ENCODE measurements at places on chromosomes 1 and 21.

- no peak for DNase-seq
These were observed 61.3 kb upstream of the ARTN start for GRCh38 chr1:43872280-43872679.

DNA sequence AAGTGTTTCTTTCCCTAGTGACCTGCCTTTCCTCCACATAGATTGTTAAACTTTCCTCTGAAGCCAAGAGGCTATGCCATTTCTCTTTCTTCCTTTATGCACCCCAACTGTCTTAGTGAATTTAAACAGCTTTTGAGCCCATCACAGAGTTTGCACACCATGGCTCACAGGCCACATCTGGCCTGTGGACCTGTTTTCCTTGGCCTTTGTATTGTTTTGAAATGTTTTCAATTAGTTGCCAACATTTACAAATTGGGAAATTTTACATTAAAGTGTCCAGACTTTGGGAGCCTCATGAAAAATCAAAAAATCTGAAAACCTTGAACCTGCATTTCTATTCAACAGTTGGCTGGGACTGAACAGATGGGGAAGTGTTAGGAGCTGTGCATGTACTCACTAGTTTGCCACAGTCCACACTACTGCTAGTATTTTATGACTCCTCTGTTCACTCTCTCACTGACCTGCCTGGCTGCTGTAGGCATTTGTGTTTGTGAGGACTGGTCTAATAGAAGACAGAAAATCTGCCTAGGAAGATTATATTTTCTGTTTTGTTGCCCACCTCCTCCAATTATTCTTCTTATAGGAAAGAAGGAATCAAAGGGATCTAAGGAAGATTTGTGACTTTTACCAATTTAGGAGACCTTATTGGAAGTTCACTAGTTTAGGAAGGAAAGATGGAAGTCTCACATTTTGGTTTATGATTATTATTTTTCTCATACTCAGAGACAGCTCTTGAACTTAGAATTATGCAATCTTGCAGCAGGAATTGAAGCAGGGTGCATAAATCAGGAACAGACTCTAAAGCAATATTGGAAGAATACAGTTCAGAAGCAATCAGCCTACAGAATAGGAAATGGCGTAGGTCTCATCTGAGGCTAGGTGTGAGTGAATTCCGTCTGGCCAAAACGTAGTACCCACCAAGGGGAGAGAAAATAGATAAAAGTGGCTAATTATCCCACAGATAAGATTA is 134.7 kb downstream of the HLX start:
- DNase-seq = no peak

DNA sequence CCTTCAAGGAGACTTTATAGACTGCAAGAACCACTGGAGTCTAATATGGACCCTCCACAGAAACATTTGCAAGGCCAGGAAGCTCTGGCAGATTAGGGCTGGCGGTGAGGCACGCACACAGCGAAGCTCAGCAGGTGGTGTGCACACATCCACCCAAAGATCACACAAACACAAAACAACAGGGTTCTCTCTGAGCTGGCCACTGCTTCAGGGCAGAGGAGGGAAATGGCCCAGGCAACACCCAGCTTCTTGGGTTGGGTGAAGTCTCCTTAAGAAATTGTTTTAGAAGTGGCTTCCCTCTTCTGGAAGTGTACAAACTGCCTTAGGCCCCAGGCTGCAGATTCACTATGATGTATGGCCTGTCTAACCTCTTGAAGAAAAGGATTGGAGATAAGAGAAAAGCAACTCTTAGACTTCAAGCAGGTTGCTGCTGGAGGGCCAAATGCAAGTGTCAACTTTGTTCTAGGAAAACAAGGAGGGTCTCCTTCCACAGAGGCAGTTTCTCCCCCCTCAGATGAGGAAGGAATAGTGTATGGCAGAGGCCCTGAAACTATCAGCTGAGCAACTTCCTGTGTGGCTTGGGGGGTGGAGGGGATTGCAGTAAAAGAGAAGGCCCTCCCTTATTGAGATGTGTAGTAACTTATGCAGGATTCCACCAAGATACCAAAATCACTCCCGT is 2.0 kb downstream of the RCSD1 start:
- DNase-seq = no peak

DNA sequence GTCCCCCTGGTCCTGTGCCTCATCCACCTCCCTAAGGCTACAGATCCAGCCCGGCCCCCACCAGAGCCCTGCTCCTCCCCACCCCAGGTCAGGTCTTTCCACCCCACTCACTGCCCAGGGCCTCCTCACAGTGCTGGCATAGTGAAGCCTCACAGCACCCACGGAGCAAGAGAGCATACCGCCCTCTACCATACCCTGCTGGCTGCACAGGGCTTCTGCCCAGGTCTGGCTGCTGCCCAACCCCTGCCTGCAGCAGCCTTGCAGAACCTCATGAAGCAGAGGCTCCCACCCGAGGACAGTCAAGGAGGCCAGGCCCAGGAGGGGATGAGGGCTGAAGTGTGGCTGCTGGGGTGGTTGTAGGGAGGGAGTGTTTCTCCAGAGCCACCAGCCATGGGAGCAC is 19.7 kb upstream of the ARF1 start:
- no peak for DNase-seq
